GM12891 (cell line): ENCODE measurements at places on chromosomes 1 and 21.

GRCh38 chr1:194372266-194372665 is 1185.9 kb upstream of the B3GALT2 start:
- no peak for DNase-seq

DNA sequence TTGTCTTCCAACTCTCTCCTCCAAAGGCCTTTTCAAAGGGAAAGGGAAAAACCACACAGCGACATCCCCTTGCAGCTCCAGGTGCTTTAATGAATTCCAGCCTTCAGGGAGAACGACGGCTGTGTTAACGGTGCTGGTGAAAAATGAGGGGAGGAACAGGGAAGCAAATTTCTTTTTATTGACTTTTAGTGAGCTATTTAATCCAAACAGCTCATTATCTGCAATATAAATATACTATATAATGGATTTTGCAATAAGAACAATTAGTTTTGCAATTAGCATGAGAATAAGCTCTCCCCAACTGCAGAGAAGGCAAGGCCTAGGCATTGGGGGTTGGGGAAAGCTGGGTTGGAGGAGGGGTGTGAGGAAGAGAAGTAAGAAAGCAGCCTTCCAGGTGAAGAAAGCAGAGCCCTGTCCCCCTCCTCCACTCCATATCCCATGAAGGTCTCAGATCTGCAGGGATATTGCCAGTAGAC is 159.0 kb upstream of the ZC3H12A start:
- no peak for DNase-seq

DNA sequence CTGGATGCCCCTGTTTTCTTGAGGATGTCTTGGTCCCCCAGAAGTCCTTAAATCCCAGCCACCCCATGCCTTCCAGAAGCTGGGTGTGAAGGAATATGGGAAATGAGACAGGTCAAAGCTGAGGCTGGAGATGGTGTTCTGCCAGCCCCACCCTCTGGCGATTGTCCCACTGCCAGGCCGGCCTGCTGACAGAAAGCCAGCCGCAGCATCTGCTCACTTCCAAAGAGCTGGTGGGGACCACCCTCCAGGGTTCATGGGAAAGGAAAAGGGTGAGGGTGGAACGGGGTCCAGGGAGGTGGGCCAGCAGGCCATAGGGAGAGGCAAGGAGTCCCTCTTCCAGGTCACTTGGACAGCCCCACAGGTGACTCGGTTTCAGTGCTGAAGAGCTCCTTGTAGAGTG is 1.9 kb upstream of the LINGO4 start:
- DNase-seq, result no peak

DNA sequence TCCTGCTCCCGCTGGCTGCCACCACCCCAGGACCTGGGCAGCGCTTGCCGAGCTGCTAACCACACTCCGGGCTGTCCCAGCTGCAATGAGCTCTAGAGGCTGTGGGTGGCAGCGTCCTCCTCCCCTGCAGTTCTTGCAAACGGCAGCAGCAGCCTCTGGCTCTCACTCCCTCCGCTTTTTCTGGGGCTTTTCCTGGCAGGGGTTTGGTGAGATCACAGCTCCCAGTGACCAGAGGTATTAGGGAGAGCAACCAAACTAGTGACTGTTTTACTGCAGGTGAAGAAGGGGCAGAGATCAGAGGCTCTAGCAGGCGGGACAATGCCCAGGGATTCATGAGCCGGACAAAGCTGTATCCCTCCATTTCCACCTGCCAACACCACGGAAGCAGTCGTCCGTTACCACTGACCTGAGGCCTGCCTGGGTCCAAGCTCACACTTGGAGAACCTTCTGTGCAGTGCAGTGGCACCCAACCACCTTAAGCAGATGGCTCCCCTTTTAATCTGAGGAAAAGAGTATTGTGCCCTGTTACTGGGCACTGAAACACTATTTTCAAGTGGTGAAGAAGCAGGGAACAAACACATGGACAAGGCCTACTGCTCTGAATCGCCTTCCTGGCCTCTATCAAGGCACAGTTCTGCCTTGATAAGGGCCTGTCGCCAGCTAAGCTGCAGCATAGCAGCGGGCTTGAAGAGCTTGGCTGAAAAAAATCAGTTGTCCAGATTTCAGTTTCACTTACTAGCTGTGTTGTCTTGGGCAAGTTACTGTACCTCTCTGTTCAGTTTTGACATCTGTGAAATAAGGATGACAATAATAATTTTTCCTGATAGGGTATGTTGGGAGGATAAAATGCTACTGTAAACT is at the start of gene F5:
F5 (minus strand) TSS at position 87 of the 861 bp plus-strand sequence. CDS start 95 bp downstream, outside the sequence.
- peak; percentile 30 for DNase-seq

DNA sequence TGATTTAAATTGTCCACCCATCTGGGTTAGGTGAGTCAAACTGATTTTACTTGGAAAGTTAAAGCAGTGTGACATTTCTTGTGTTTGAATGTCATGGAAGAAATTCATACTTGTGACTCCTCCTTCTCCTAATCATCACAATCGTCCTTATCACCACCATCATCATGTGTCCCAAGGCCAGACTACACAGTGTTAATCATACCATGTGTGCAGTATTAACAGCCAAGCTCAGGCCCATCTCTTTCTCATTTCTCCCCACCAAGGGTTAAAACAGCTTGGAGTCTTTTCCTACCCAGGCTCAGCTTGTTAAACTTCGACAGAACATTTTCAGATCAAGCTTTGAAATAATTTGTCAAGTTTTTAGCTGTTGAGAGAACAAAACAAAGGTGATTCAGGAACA is 22.5 kb upstream of the PLA2G2E start:
- no peak for DNase-seq

DNA sequence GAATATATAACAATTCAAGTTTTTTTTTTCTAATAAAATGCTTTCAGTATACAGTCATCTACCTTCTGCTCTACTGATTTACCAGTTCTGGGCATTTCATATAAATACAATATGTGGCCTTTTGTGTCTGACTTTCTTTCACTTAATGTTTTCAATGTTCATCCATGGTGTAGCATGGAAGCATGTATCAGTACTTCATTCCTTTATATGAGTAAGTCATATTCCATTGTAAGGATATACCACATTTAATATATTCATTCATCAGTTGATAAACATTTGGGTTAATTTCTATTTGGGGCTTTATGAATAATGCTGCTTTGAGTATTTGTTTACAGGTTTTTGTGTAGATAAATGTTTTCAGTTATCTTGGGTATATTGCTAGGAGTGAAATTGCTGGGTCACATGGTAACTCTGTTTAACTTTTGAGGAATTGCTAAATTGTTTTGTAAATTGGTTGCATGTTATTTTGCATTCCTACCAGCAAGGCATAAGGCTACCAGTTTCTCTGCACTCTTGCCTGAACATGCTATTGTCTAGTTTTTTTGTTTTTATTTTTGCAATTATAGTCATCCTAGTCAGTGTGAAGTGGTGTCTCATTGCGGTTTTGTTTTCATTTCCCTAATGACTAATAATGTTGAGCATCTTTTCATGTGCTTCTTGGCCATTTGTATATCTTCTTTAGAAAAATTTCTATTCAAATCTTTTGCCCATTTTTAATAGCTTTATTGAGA is 206.1 kb downstream of the TM2D1 start:
- DNase-seq, result no peak

GRCh38 chr1:26012864-26013263 is 8.7 kb upstream of the EXTL1 start:
- no peak for DNase-seq

DNA sequence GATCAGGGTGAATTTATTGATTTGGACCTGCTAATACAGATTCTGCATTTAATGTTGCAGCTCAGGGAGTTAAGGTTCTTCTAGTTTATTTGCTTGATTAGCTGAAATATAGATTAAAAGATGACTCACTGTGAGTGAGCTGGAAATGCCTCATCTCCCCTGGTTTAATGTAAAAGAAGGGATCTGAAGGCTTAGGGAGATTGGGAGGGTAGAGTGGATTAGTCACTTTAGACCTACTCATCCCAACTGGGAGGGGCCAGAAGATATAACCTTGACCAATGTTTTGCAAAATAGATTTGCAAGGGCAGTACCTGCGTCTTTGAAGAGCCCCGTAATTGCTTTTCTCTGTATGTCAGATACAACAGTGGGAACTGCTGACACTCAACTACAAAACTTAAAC is 922.8 kb upstream of the ADGRL4 start:
- no peak for DNase-seq

DNA sequence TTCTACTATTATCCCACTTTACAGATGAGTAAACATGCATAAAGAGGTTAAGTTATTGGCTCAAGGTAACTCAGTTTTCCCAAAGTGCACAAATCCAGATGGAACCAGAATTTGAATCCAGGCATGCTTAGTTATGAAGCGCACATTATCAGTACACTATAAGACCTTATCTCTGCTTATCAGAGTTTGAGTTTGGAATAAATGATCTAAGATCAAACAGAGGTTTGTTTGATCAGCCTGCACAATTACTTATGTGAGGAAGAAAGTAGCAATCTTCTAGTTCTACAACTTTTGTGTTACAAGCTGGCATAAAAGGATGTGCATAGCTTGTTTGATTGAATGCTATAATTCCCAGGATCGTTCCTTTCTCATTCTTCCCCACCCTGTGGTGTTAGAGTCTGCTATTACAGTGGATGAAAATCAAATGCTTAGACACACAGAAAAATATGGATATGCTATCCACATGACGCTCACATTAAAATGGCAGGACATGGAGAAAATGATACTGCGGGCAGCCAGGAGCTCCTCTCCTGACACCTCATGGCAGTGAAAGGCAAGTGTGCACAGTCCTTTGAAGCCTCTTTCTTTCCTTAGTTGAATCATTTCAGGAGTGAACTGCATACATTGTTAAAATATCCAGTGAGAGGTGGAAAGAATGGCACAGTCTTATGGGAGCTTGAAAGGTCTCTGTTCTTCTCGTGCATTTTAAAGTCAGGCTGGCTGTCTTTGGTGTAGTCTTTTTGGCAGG is 23.9 kb upstream of the PBX1 start:
- no peak for DNase-seq

- no peak for DNase-seq
Observed at GRCh38 chr1:149916193-149916897, 1.3 kb downstream of the SV2A start.

DNA sequence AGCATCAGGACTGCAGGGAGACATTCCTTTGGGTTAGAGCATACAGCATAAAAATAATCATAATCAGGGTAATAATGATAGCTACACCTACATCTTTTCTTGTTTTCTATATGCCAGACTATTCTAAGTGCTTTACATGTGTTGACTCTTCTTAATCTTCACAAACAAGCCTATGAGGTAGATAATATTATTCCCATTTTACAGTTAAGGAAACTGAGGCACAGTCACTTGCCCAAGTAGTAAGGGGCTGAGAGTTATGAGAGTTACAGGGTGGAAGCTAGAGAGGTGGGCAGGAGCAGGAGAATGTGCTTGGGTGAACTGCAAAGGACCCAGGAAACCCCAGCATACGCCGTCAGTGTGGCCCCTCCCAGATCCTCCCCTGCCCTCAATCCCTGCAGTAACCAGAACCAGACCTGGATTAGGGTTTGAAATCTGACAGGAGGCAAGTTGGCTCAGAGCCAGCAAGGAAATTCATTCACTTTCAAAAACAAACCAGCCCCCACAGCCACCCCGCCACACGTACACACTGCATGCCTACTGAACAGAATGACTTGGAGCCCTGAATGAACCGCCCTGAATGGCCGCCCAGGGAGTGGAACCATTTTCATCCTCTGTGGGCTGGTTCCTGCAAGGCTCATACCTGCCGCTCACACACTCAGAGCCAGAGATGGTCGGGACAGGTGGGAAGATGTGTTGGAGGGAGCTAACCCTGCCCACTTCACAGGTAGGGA is 126.1 kb downstream of the TRABD2B start:
- no peak for DNase-seq

GRCh38 chr1:246782120-246782900 is 58.1 kb downstream of the SCCPDH start:
- DNase-seq, result no peak

DNA sequence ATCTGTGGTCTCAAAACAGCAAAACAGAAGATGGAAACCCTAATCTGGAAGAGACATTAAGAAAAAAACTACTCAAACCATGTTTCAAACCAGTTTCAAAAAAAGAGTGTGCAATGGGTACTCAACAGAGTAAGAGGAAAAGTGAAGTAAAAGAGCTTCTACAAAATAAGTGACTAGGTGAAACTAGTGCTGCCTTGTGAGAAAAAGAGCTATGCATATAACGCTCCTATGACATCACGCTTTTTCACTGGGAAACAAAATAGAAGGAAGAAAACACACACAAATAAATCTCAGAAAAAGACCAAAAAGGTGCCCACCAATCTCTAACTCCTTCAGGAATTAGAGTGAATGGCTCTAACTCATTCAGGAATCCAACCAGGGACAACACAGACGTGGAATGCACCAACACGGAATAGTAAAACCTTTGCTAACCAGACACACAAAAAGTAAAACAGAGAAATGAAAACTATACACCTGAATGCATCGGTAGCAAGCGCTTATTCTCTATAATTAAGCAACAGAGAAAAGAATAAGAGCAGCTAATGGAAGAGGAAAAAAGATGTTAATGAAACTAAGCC is 1.3 kb downstream of the FOXJ3 start:
- DNase-seq, result no peak

GRCh38 chr1:17494114-17494729 is 45.3 kb upstream of the ARHGEF10L start:
- DNase-seq, result peak; percentile 70

GRCh38 chr1:146012703-146013558 is 8.6 kb downstream of the HJV start:
- no peak for DNase-seq

DNA sequence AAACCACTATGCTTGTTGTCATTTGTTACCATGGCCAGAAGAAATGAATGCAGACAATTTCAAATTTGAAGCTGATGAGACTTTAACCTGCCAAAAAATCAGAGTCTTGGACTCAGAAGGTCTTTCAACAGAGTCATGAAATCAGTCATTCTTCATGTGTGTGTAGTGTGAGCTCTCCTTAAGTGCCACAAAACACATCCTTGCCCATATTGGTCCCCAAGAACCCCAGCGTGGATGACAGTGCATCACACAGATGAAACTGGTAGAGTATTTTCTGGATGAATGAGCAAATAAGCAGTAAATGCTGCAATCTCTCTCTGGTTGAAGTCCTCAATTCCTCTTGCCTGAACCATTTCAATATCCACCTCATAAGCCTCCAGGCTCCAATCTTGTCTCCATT is 28.7 kb upstream of the ETS2 start:
- no peak for DNase-seq
